Kasumi-1 (cell line): ENCODE measurements at places on chromosomes 7 and 10.

- DNase-seq = no peak
Observed at GRCh38 chr10:36559412-36560400, 565.7 kb upstream of the ANKRD30A start.

GRCh38 chr10:46992803-46993561 lies 81.8 kb downstream of the PTPN20 start:
- DNase-seq = peak; percentile 92

- DNase-seq = no peak
Observed at GRCh38 chr7:132940084-132940483, 141.8 kb downstream of the CHCHD3 start.

DNA sequence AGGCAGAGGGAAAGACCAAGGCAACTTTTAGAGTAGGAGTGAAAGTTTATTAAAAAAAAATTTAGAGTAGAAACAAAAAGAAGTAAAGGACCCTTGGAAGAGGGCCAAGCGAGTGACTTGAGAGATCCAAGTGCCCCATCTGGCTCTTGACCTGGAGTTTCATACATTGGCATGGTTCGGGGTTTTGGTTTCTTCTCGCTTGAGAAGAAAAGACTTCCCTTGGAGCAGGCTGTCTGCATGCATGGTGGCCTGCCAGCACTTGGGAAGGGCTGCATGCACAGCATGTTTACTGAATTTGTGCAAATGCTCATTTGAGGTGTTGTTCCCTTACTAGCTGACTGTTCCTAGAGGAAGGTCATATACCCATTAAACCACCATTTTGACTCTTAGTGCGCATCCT lies 8.8 kb upstream of the ADO start:
- no peak for DNase-seq

DNA sequence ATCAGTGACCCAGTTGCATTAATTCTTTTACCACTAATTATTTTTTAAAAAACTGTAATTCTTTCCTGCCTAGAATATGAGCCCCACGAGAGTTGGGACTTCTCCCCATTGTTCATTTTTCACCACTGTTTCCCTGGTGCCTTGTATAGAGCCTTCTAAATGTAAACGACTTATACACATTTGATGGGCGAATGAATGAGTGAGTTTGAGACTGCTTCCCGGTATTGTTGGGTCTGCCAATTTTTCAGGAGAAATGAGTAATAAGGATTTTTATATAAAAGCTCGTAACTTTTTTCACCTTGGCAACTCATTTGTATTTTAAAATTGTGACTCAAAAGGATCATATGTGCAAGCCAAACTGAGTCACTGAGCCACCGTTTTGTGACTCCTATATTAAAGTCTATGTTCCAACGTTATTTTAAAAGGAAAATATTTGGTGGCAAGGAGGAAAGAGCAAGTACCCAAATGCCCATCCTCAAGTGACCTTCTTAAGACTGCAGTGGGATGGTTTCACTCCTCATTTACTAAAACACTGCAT lies 621.3 kb downstream of the KCNMA1 start:
- no peak for DNase-seq

- no peak for DNase-seq
Observed at GRCh38 chr7:115066050-115066449, 144.2 kb downstream of the MDFIC start.

DNA sequence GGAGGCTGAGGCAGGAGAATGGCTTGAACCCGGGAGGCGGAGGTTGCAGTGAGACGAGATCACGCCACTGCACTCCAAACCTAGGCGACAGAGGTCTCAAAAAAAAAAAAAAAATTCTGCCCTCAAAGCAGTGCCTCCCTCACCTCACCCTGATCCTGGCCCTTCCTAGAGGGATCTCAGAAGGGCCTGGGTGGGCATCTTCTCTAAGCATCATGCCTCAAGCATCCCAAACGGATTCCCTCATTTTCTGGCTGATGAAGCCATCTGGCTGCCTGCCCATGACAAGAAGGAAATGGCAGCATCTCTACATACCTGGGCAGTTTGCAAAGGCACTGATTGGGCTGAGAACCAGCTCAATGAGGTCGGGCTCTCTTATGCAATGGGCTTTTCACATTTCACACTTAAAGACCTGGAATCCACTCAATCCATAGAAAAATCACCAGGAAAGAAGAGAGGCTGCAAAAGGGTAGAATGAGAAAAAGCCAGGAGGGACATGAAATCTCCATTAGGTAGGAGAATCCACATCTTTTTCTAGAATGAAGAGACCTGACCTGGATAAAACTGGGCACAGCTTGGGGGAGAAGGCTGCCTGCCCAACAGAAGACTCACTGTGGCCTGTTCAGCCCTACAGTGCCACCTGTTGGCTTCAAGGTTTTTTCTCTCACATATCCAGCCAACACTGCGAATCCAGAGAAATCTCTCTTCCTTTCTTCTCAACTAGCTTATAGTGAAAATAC lies 48.1 kb downstream of the PDLIM1 start:
- DNase-seq = peak; percentile 69

DNA sequence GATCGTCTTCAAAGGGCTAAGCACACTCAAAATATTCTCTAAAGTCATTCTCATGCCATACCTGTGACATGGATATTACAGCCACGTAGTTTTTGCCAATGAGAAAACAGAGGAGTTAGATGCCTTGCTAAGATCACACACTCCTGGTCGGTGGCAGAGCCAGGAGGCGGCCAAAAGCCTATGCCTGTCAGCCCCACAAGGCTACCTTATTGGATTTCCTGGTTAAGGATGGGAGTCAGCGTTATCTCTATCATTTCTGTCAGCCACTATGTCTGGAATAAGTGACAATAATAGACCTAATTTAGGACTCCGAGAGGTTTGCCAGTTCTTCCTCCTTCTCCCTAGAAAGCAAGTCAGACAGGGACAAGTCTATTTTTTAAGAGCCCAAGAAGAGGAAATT lies 250.8 kb downstream of the TRIL start:
- DNase-seq = no peak

- DNase-seq = no peak
Observed at GRCh38 chr7:118085000-118085399, 99.0 kb upstream of the LSM8 start.

DNA sequence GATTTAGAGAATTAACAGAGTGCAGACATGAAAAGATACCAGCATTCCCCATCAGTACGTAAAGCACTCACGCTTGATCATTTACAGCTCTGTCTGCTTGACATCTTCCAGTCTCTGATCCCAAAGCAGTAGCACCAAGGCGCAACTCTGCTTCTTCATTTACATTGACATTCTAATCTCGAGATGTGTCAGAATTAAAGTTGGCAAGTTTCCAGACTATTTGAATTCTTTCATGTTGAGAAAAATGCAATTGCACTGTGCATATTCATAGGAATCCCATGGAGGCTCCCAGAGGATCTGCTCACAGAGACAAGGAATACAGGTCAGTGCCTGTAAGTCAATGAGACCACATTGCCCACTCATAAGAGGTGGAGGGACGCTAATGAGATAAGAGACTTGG lies 183.9 kb downstream of the LRRN3 start:
- DNase-seq = no peak

DNA sequence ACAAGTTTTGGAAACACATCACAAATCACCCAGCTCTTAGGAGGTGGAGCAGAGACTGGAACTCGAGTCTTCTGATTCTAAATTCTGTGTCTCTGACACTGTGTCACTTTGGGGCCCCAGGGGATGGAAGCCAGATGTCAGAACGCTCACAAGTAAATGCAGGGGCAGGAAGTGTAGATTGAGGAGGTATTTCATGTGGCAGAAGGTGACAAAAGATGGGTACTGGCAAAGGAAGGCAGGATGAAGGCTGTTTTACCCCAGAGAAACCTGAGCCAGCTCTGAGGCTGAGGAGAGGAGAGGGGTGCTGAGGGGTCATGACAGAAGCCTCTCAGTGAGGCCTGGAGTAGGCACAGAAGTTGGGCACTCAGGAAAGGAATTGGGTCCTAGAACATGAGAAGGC lies 6.0 kb upstream of the PURB start:
- DNase-seq = no peak

- no peak for DNase-seq
Observed at GRCh38 chr7:3648276-3648675, 347.2 kb downstream of the SDK1 start.

DNA sequence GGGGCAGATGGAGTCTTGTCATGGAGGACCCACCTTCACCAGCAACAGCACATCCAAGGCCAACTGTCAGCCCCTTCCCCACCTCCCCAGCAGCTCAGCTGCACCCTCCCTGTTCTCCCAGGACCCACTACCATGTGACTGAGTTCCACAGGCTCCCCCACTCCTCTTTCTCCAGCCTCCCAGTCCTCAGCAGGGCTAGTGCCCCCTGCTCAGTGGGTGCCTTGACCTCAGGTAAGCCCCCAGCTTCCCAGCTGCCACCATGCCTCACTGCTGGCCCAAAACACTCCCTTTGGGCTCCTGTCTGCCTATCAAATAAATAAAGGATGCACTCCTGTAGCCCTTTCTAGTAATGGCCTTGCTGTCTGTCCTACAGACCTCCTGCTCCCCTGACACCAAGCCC lies 174.4 kb downstream of the SLIT1 start:
- DNase-seq = no peak

DNA sequence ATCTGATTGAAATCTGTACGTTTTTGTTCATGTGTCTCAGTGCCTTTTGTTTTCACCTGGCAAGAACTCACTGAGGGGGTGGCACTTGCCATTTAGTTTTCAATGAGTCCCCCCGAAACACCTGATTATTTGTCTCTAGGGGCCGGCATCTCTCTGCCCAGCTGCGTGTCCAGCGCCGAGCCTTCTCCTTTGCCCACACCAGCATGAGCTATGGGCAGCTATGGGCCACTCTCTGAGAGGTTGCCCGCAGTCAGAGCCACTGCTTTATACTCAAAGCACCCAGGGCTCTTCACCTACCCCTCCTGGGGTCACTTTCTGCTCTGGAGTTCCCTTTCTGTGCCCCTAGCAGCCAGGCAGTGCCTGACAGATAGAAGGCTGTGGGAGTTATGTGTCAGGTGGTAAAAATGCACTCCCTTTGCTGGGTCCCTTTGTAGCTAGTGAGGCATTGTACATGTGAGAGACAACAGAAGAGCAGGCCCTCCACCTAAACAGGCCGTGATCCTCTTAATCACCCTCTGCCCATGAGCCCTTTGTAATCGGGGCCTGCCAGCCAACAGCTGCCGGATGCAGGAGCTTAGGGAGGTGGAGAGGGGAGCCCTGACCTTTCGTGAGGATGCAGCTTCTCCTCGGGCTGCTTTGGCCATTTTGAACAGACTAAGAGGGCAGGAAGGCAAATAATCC lies 133.1 kb upstream of the NPS start:
- no peak for DNase-seq

DNA sequence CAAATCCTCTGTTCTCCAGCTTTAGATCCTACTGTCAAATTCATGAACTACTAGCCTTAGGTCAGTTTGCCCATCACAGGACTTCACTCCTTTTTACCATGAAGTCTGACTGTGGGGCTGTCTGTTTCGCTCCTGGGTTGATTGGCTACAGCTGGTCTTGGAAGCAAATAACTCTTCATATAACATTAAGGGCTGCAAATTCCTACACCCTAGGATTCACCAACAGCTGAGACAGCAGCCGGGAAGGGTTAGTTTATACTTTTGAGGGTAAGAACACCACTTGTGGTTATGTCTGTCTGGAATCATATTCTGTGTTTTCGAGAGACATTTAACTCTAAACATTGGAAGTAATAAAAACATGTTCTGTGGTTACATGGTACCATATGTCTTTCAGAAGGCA lies 55.9 kb upstream of the KIAA1217 start:
- DNase-seq = no peak

GRCh38 chr10:87846023-87846422 lies 17.3 kb downstream of the KLLN start:
- no peak for DNase-seq

- no peak for DNase-seq
Observed at GRCh38 chr7:132997505-132997904, 84.4 kb downstream of the CHCHD3 start.

GRCh38 chr7:157549612-157550299 lies 213.0 kb downstream of the DNAJB6 start:
- DNase-seq = no peak

GRCh38 chr10:36574207-36574606 lies 551.2 kb upstream of the ANKRD30A start:
- DNase-seq = no peak

DNA sequence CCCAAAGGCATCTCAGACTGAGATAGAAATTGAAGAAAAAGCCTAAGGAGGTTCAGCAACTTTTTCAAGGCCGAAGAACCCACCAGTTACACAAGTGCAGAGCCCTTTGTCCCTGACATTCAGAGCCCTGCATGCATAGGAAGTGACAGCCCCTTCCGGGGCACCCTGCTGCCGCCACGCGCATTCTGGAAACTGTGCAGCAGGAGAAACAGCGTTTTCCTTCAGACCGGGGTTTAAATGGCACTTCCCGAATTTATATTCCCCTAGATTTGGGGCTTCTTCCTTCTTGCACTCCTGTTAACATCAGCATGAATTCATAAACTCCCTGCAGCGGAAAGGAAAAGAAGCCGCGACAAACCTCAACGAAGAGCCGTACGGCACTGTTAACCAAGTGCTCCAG lies 190.5 kb upstream of the C7orf33 start:
- DNase-seq = no peak

- DNase-seq = no peak
Observed at GRCh38 chr7:102221961-102222360, 64.7 kb upstream of the SH2B2 start.

GRCh38 chr10:121527690-121528089 lies 70.6 kb downstream of the FGFR2 start:
- DNase-seq = no peak

DNA sequence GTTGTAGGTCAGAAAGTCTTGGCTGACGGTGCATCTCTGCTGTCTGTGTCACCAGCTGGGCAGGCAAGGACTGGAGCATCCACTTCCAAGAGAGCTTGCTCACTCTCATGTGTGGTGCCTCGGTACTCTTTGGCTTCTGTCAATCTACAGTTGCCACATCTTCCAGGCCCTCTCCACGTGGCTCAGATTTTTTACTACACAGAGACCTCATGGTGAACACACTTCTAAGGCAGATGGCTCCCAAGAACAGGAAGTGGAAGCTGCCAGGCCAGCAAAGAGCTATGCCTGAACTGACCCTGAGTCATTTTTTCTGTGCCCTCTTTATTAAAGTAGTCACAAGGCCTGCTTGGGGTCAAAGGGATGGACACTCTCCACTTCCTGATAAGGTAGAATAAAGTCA lies 351.5 kb upstream of the AUTS2 start:
- no peak for DNase-seq
